ENCODE measurements at places on chromosomes 3 and 15.

- no peaks in the 10 kb centered on the region for H3K4me1 ChIP-seq
- H3K36me3 ChIP-seq, result no peaks in the 10 kb centered on the region
- no peaks in the 10 kb centered on the region for H3K27me3 ChIP-seq
- DNase-seq, result no peak
- no peak overlapping the region for H3K27ac ChIP-seq
- H3K4me3 ChIP-seq, result no peak overlapping the region
These were observed 22.9 kb downstream of the MECOM start for GRCh38 chr3:169640467-169641148.

DNA sequence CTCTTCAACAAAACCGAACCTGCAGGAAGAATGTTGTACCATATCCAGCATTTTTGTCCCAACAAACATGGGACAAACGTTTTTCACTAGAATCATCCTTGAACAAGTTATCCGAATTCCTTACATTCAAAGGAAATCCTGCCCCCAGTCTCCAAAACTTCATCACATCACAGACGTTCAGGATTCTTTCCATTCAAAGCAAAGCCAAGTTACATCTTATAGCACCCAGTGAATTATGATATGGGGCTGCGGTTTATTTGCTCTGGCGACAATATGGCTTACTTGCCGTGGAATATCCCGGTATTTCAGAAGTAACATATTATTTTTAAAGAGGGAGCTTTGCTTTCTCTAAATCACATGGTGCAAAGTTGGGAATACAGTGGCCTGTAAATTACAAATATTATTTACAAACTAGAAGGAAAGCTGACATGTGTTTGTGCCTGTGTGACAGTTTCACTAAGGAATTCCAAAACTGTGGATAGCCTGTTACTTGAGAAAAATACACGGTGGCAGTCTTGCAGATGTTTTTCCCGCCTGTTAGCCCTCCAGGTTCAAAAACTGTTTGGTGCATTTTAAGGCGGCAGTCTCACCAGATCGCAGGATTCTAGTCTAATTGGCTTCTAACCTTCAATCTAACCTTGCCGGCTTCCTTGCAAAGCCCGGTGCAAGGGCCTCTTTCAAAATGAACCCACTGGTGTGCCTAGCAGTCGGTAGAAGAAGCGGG is 736 bp upstream of the MBNL1 start:
- peaks cover 37% of the 10 kb centered on the region for H3K4me1 ChIP-seq
- H3K27ac ChIP-seq, result peak overlapping the region; percentile 100
- H3K4me3 ChIP-seq, result peak overlapping the region; percentile 96
- DNase-seq, result peak; percentile 22

- no peaks in the 10 kb centered on the region for H3K27me3 ChIP-seq
- H3K4me3 ChIP-seq, result no peak overlapping the region
- H3K4me1 ChIP-seq, result no peaks in the 10 kb centered on the region
- no peaks in the 10 kb centered on the region for H3K36me3 ChIP-seq
- H3K27ac ChIP-seq, result no peak overlapping the region
These were observed 12.5 kb downstream of the RAB27A start for GRCh38 chr15:55277116-55277564.

DNA sequence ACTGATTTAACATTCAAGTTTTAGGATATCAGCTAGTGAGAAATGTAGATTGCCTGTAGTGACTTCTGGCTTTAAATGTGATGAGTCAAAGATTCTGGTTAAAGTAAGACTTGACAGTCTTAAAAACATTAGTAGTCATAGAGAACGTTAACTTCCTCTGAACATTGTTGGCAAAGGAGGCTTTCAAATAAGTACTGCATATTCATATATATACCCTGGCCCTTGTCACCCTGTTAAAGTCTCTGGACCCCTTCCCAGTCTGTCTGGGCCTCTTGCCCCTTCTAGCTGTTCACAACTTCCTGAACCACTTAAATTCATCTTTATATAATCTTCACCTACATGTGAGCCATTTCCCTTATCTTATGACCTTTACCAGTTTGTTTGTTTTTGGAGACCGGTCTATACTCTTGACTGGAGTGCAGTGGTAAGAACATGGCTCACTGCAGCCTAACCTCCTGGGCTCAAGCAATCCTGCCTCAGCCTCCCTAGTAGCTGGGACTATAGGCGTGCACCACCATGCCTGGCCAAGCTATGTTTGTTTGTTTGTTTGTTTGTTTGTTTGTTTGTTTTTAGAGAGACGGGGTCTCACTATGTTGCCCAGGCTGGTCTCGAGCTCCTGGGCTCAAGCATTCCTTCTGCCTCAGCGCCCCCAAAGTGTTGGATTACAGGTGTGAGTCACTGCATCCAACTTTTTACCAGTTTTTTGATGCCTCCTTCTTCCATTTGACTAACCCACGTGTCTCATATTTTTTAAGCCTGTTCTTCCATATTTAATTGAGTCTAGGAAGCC is 64.4 kb upstream of the CRTC3 start:
- peak; percentile 81 for DNase-seq
- peaks cover 4% of the 10 kb centered on the region for H3K4me1 ChIP-seq
- H3K36me3 ChIP-seq, result peaks cover 16% of the 10 kb centered on the region
- no peak overlapping the region for H3K4me3 ChIP-seq

DNA sequence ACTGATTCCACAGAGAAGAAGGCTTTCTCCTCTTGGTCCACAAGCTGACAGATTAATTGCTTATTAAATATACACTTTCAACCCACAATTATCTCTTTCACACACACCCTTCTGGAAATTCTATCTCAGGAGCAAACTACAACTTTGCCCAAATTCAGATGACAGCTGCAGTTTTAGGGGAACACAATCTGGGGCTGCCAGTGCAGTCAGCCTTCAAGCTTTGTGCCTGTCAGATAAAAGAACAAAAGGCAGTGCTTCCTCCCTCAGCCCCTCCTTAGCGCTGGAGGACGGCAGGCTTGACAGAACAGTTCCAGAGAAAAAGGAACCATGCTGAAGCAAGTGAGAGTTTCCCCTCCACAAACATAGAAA is 99.6 kb downstream of the TMCC1 start:
- peak overlapping the region; percentile 31 for H3K4me3 ChIP-seq
- DNase-seq, result peak; percentile 27

DNA sequence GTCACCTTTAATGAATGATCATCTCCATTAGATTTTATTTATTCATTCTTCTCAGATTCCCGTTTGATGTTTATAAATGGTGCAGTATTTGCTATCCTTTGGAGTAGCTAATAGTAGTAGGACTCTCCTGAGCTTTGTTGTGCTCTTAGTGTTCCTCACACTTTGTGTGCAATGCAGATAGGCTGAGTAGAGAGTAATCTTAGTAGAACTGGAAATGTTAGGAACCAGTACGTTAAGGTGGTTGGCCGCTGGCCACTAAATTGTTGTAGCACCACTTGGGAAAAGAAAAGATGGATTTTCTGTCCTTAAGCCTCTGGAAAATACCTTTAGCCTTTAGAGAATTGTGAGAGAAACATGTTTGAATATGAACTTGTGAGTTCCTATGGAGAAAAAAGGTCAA is 19.9 kb upstream of the EBLN2 start:
- no peak overlapping the region for H3K4me3 ChIP-seq
- no peaks in the 10 kb centered on the region for H3K36me3 ChIP-seq
- no peaks in the 10 kb centered on the region for H3K27me3 ChIP-seq
- no peak for DNase-seq

DNA sequence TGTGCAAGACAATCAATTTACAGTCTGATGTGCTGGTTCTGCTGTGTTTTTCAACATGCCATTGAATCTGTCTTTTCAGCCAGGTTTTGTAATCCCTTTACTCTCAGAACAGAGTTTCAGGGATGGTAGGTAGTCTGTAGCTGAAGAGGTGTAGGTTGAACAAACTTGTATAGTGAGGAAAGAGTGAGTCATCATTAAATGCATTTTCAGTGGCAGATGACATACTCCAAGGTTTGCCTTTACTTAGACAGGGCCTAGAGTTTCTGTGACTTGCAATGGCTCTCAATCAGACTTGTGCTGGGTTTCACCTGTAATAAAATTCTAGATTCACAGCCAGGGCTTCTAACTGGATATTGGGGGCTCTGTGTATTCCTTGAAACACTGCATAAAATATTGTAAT is 94.6 kb downstream of the CYP19A1 start:
- peaks cover 5% of the 10 kb centered on the region for H3K27me3 ChIP-seq
- no peaks in the 10 kb centered on the region for H3K4me1 ChIP-seq
- no peak for DNase-seq
- H3K36me3 ChIP-seq, result no peaks in the 10 kb centered on the region
- H3K4me3 ChIP-seq, result no peak overlapping the region

DNA sequence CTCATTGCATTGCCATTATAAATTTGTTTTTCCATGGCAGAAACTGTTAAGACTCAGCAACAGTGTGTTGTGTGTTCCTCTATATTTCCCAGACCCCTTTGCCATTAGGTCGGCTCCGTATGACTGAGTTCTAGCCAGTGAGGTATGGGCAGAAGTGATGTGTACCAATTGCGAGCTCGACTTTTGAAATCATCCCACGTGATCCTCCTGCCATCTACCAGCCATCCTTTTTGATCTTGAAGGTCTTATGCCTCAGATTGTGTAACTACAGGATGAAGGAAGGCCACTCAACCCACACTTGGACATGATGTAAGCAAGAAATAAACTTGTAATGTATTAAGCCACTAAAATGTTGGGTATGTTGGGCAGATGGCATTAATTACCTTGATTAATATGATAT is 562.3 kb downstream of the PDCD6IP start:
- H3K4me1 ChIP-seq, result no peaks in the 10 kb centered on the region
- H3K27me3 ChIP-seq, result no peaks in the 10 kb centered on the region
- no peak overlapping the region for H3K4me3 ChIP-seq
- no peak for DNase-seq
- H3K27ac ChIP-seq, result no peak overlapping the region

GRCh38 chr15:96160800-96161199 is 169.7 kb upstream of the NR2F2 start:
- DNase-seq, result no peak
- H3K27me3 ChIP-seq, result no peaks in the 10 kb centered on the region
- H3K27ac ChIP-seq, result no peak overlapping the region
- H3K4me1 ChIP-seq, result peaks cover 4% of the 10 kb centered on the region
- no peak overlapping the region for H3K4me3 ChIP-seq
- H3K36me3 ChIP-seq, result no peaks in the 10 kb centered on the region

DNA sequence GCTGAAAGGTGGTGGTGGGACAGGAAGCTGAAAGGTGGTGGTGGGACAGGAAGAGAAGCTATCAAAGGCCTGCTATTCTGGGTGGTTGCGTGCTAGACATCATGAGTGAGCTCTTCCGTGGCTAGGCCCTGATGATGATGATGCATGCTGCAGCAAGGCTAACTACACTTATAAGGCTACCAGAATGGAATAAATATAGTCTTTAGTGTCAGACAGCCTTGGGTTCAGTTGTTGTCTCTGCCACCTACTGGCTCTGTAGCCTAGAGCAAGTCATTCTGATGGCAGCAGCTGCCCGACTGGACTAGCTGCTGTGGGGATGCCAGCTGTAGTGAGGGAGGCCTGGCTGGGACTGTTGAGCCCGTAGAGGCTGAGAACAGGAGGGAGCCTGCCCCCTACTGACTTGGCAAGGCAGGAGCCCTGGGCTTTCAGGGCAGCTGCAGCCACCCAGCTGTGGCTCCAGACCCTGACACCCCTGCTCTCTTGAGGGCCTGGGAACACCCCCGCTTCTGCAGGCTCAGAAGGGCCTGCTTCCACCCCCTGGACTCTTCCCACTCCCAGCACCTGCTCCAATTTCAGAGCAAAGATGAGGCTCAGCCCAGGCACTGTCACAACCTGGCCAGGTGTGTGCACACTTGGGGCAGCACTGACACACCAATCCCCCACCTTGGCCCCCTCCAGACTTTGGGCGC is 21.4 kb upstream of the ZBED2 start:
- H3K36me3 ChIP-seq, result no peaks in the 10 kb centered on the region
- H3K4me1 ChIP-seq, result no peaks in the 10 kb centered on the region
- no peak for DNase-seq
- H3K27me3 ChIP-seq, result no peaks in the 10 kb centered on the region
- no peak overlapping the region for H3K27ac ChIP-seq
- H3K4me3 ChIP-seq, result no peak overlapping the region

DNA sequence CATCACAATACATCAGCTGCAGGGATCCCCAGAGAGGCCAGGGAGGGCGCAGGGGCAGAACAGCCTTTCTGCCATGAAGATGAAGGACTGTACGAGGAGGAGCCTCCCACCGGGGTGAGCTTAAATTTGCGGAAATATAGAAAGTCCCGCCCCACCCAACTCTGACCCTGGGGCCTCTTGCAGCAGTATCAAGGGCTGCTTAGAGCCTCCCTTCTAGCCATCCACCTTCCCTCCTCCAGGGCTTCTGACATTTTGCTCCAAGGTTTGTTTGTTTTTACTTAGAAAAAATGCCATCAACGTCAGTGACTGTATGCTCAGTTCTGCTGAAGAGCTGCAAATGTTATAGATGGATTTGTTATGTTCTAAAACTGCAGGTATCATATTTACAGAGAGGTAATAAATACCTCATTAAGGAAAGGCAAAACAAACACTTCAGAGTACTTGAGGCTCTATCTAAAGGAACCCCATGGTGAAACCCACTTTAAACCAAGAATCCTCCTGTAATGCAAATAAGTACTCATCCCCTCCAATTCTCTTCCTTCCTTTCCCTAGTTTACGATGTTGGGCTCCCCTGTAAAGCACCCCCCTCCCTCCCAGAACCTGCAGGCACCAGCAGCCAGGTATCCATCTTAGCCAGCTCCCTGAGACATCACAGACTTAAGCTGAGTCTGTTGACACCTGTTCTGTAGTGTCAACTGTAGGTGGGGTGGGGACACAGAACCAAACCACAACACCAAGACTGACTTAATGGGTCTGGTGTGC is 30.5 kb downstream of the RFTN1 start:
- peaks cover 45% of the 10 kb centered on the region for H3K4me1 ChIP-seq
- no peaks in the 10 kb centered on the region for H3K36me3 ChIP-seq
- H3K27me3 ChIP-seq, result no peaks in the 10 kb centered on the region
- DNase-seq, result peak; percentile 49
- H3K4me3 ChIP-seq, result no peak overlapping the region

GRCh38 chr3:85726241-85726640 is 767.5 kb downstream of the CADM2 start:
- H3K36me3 ChIP-seq, result no peaks in the 10 kb centered on the region
- H3K4me3 ChIP-seq, result no peak overlapping the region
- no peak overlapping the region for H3K27ac ChIP-seq
- DNase-seq, result no peak

GRCh38 chr3:23575697-23576096 is 230.1 kb upstream of the UBE2E1 start:
- H3K27me3 ChIP-seq, result no peaks in the 10 kb centered on the region
- no peak for DNase-seq
- no peak overlapping the region for H3K4me3 ChIP-seq
- H3K36me3 ChIP-seq, result no peaks in the 10 kb centered on the region
- no peak overlapping the region for H3K27ac ChIP-seq
- no peaks in the 10 kb centered on the region for H3K4me1 ChIP-seq

- no peaks in the 10 kb centered on the region for H3K36me3 ChIP-seq
- H3K4me3 ChIP-seq, result no peak overlapping the region
- no peak for DNase-seq
- H3K4me1 ChIP-seq, result no peaks in the 10 kb centered on the region
- no peaks in the 10 kb centered on the region for H3K27me3 ChIP-seq
These were observed 4.6 kb upstream of the CX3CR1 start for GRCh38 chr3:39284457-39284881.

GRCh38 chr15:51267703-51268083 is 70.7 kb downstream of the CYP19A1 start:
- peaks cover 11% of the 10 kb centered on the region for H3K27me3 ChIP-seq
- no peaks in the 10 kb centered on the region for H3K4me1 ChIP-seq
- H3K36me3 ChIP-seq, result no peaks in the 10 kb centered on the region
- no peak overlapping the region for H3K27ac ChIP-seq
- H3K4me3 ChIP-seq, result peak overlapping the region; percentile 30
- no peak for DNase-seq
